ENCODE measurements at places on chromosomes 16 and 17. TPM values are rescaled to one million over a fixed set of nuclear protein-coding genes. Genes with fewer than 3 reads are reported as not detected.

Gene C17orf50
- total RNA-seq, result not detected

Gene HIGD1B
- total RNA-seq, result not detected

GRCh38 chr16:52597073-52597771, 50.3 kb upstream of the TOX3 start:
- no peak for DNase-seq

DNA sequence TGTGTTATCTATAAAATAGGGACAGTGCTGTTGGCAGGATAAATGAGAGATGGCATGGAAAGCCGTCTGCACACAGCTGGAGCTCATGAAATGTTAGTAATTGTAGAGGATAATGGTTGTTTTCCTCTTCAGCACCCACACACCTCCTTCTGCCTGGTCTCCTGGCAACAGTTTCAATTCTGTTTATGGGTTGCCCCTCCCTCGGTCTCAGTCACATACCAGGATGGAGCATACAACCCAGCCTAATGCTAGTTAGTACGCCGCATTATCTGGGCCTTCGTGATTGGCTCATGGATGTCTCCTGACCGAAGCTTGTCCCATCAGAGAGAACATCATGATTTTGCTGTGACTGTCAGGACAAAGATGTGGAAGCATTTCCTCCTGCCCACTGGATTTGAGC, 126.2 kb upstream of the WSCD1 start:
- DNase-seq, result no peak

DNA sequence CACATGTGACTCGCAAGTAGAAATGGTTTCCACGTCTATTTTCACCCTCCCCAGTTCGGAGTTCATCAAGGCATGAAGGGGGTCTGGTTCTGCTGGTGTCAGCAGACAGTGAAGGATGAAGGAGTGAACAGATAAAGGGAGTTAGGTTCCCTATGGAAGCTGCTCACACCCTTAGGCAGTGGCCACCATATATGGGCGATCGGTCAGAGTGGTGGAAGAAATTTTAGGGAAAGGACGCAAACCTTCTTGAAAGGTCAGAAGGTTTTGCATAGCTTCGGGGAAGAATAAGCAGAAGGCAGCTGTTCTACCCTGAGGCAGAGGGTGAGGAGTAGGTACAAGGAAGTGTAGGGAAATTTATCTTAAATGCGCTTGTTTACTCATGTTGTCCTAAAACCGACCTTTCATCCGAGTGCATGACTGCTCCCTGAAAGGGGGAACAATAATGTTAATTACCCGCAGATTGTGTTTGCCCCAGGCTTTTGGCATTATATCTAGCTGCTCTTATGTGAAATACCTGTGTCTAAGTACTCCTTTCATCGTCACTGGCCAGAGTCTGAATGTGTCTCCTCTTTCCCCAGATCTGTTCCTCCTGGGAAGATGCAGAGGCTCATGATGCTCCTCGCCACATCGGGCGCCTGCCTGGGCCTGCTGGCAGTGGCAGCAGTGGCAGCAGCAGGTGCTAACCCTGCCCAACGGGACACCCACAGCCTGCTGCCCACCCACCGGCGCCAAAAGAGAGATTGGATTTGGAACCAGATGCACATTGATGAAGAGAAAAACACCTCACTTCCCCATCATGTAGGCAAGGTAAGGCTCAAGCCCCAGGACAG, 12.5 kb downstream of the CDH5 start:
- no peak for DNase-seq

- DNase-seq, result no peak
Observed at GRCh38 chr17:29587591-29587990, 1.9 kb downstream of the GIT1 start.

DNA sequence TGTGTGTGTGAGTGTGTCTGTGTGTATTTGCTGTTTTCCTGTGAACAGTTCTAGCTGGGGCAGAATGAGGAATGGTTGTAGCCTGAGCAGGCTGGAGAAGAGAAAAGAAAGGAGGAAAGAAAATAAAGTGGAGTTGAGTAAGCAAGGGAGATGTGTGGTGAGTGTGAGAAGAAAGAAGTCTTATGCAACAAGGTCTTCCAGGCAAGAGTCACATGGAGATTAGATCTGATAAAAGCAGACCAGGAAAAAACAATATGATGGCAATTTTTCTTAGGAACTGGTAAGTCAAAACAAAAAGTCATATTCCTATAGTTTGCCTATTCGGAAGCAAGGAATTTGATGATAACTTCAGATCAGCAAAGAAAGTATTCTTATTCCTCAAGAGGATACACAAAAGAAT, 125.0 kb downstream of the HS3ST3A1 start:
- DNase-seq, result peak; percentile 51

GRCh38 chr17:67038861-67039365, 5.4 kb upstream of the CACNG1 start:
- no peak for DNase-seq

GRCh38 chr16:52964290-52964689, 88.4 kb downstream of the CHD9NB start:
- no peak for DNase-seq

- no peak for DNase-seq
Observed at GRCh38 chr16:85897382-85897781, 1.6 kb upstream of the IRF8 start.

DNA sequence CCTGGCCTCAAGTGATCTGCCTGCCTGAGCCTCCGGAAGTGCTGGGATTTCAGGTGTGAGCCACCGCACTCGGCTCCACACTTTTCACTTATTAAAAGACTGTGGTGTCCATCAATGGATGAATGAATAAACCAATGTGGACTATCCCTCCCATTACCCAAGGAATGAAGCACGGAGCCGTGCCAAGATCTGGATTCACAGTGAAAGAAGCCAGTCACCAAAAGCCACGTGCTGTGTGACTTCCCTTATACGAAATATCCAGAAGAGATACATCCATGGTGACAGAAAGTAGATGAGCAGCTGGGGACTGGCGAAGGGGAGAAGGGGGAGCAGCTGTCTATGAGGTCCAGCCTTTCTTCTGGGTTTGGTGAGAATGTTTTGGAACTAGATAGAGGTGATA, 48.2 kb upstream of the STH start:
- DNase-seq, result no peak

DNA sequence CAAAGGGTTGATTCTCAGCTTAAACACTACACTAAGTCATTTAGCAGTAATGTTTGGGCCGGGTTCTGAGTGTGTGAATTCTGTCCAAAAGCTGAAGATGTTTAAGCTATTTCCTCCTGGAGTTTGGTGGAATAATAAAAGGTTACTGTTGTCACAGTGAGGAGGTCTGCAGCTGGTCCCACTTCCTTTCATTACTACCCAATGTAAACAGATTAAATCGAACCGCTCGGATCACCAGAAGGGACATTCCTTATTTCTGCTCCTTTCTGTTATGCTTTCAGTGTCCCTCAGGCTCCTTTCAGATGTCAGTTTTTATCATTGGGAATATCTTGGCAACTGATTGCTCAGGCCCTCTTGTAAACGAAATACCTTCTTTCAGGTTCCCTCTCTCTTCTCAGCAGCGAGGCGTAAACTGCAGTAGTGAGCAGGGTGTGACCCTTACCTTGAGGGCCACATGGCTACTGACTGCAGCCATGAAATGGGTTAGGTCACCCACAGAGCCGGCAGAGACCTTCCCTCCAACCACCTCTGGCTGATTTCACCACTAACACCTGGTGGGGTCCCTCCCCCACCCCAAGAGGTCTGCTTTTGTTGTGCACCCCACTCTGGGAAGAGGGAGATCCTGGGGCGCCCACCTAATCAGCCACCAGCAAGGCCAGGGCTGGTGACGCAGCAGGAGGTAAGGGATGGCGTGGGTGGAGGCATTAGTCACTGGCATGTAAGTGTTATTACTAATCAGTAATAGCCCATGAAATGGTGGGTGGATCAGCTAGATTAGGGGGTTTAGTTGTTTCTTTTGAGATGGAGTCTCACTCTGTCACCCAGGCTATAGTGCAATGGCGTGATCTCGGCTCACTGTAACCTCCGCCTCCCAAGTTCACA, 117.6 kb downstream of the VPS53 start:
- DNase-seq, result peak; percentile 90

DNA sequence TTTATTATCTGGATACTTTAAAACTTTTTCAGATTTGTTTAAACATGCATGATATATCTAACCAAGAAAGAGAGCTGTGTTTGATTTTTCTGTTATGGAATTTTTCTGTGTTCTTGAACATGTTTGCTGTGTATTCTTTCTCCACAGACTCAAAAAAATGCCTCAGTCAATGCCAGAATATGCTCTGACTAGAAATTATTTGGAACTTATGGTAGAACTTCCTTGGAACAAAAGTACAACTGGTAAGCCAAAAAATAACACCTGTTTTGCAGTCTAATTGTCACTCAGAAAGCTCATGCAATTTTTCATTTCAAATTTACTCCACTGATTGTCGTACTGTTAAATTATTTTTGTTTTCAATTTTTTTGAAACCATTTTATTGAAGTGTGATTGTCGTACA, 15.3 kb upstream of the ABCC11 start:
- DNase-seq, result no peak

- peak; percentile 99 for DNase-seq
Observed at GRCh38 chr17:15651583-15652110, 32.1 kb upstream of the FBXW10B start.

- no peak for DNase-seq
Observed at GRCh38 chr16:78976212-78976611, 624.3 kb downstream of the MAF start.

DNA sequence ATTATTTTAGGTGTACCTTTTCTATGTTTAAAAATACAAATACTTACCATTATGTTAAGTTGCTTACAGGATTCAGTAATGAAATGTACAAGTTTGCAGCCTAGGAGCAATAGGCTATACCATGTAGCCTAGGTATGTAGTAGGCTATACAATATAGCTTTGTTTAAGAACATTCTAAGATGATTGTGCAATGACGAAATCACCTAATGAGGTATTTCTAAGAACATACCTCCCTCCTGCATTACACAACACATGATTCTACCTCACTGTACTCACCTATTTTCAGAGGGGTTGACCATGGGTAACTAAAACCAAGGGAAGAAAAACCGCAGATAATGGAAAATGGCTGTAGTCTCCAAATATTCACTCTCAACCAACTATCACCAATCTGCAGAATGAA, 35.3 kb upstream of the TBC1D3K start:
- no peak for DNase-seq

GRCh38 chr17:14196377-14196997, 40.2 kb downstream of the CDRT15 start:
- DNase-seq, result no peak

DNA sequence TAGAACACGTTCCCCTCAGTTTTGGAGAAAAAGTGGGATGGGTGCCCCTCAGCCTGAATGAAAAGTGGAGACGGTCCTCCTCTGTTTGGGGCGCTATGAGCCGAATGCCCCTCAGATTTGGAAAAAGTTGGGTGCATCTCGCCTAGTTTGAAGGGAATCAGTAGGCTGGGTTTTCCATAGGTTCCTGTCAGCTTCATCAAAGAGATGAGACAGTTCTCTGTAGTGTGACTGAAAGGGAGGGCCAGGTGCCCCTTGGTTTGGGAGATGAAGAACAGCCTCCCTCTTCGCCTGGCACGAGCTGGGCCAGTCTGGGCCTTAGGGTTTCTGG, 742 bp upstream of the SLC9A5 start:
- no peak for DNase-seq

- peak; percentile 82 for DNase-seq
Observed at GRCh38 chr16:70380248-70380918, 33.7 kb downstream of the DDX19A start.

DNA sequence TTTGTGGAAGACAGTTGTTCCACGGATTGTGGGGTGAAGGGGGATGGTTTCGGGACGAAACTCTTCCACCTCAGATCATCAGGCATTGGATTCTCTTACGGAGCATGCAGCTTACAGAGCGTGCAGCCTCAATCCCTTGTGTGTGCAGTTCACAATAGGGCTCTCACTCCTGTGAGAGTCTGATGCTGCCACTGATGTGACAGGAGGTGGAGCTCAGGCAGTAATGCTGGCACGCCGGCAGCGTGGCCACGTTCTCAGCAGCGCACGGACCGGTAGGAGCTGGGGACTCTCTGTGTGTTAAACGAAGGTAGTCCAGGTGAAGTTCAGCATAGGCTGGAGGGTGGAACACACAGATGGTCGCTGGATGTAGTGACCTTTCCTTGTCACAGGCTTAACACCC, 37.8 kb downstream of the SEC14L1 start:
- DNase-seq, result no peak

Measured in IMR-90 (cell line).